ENCODE measurements at places on chromosomes 12 and 14.

GRCh38 chr14:30264161-30264560, 294.8 kb upstream of the G2E3 start:
- DNase-seq, result peak; percentile 18

- DNase-seq, result no peak
Observed at GRCh38 chr12:131335456-131335855, 375.4 kb upstream of the SFSWAP start.

- no peak for DNase-seq
Observed at GRCh38 chr14:94449930-94450329, 2.7 kb downstream of the SERPINA11 start.

- no peak for DNase-seq
Observed at GRCh38 chr12:48873096-48873495, 7.4 kb upstream of the RND1 start.

GRCh38 chr14:95097385-95097784, 59.9 kb downstream of the DICER1 start:
- DNase-seq, result no peak

DNA sequence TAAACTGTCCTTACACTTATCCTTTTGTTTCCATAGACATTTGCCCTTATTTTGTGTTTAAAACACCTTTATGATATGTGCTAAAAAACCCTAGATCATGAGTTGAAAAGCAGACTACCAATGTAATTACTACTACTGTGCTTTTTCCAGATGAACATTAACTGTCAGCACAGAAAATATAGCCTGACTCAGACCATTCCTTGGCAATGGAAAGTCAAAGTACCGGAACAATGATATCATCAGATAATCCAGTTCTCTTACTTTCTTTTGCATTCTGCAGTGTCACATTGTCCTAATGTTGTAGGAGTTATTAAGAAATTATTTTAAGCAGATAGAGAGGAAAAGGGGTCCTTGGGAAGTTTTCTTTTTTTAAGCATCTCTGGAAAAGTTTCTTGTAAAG, 1189.0 kb upstream of the FLRT2 start:
- no peak for DNase-seq

GRCh38 chr14:103489621-103490020, 33.0 kb downstream of the CKB start:
- DNase-seq, result no peak
